ENCODE measurements at places on chromosomes 2 and 18. TPM values are rescaled to one million over a fixed set of nuclear protein-coding genes. Genes with fewer than 3 reads are reported as not detected.

DNAH7 gene
- 0.66 TPM for total RNA-seq

INHA gene
- total RNA-seq, result 0.33 TPM

ANKMY1 gene
- total RNA-seq, result 8.4 TPM

CGREF1 gene
- total RNA-seq, result 3.6 TPM

PRKAG3 gene
- 0.50 TPM for total RNA-seq

IL37 gene
- total RNA-seq, result not detected

CIB4 gene
- total RNA-seq, result not detected

MC2R gene
- not detected for total RNA-seq

RASGRP3 gene
- 1.3 TPM for total RNA-seq

NCK2 gene
- total RNA-seq, result 32.4 TPM

FN1 gene
- 11,839 TPM for total RNA-seq

HJURP gene
- 1.5 TPM for total RNA-seq

LIPG gene
- total RNA-seq, result 0.83 TPM

NMS gene
- total RNA-seq, result not detected

WDCP gene
- total RNA-seq, result 11.2 TPM

IL18RAP gene
- not detected for total RNA-seq

C2orf78 gene
- not detected for total RNA-seq

Measured in smooth muscle cell of trachea (primary cell).